Muscle of leg (tissue), 16 donors: ENCODE measurements at places on chromosomes 1 and 21.

GRCh38 chr1:73998348-73998959 lies 199.5 kb downstream of the LRRIQ3 start:
- peak; percentile 83 for DNase-seq

DNA sequence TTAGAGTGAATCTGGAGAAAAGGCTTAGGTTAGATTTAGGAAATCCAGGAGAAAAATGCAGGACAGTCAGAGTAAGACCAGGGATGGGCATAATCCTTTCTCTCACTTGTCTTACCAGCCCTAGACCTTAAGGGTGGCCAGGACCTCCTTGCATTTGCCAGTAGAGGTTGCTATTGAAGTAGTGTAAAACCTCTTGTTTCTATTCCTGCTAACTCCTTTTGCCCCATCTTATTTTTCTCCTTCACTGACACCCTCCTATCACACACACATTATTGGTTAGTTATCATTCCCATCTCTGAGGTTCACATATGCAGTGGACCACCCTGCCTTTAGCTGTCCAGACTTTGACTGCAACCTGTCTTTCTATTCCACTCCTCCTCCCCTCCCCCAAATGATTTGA lies 75.0 kb upstream of the MACF1 start:
- no peak for DNase-seq

DNA sequence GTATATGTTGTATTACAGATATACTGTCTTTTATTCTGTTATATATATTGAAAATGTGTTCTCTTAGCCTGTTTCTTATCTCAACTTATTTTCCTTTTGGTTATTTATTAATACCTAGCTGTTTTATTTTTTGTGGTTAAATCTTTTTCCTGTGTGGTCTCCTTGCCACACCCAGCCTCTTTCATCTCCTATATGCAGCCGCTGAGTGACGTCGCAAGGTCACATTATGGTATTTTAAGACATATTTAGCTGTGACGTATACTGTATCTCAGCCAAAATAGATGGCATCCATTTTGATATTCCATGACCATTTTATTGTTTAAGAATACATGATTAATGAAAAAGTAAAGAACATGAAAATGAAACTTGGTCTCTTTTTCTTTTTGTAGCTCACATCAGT lies 29.1 kb downstream of the CENPF start:
- DNase-seq: no peak

DNA sequence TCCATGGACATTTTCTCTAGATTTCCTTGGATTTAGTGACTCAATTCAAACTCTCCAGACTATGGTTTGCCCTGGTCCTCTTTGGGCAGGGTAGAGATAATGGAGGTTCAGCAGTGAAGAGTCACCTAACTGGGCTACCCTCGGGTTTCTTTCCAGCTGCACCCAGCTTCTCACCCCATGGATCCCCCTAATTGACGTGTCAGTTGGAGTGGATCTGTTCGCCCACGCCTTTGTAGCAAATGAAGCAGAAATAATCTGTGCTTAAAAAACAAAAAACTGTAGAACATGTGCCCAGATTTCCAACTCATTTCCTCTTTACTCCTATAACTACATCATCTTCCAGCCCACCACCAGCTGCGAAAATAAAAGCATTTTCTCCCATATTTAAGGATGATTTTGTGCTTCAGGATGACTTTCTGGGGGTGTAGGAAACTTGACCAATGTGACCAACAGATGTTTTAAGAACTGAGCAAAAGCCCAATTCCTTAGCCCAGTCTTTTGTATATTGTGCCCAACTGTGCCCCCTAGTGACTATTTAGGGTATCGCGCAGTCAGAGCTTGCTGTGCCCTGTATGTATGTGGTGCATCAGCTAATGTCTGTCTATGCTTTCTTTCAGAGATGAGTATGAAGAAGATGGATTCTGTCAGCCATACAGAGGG lies 66.5 kb upstream of the UBE2U start:
- DNase-seq: peak; percentile 94

DNA sequence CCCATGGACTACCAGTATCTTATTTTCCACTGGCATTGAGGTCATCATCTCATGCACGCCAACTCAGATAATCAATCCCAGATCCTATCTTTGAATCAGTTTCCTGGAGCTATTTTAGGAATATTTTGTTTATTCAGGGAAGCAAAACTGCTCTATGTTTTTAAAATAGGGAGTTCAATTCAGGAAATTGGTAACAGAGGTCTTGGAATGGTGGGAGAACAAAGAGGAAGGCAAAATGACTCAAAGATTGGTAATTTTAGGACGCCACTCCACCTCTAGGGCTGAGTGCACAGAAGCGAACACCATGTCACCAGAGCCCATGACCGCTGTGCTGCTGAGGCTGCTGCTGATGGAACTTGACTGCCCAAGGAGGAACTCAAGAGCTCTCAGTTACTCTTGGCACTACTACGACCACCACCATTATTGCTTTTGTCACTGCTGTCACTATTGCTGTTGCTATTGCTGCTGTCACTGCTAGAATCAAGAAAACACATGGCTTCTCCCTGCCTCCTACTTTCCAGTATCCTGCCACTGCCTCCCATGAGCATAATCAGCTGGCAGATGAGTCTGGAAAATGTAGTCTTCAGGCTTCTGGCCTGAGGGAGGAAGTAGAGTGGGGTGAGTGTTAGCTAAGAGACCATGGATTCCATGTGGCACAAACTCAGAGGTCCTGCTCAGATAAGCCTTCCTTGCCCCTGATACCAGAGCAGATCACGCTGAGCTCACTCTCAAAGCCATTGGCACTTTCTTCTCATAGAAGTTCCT lies 71.6 kb upstream of the CNIH3 start:
- DNase-seq: peak; percentile 45

- peak; percentile 41 for DNase-seq
Observed at GRCh38 chr1:206635978-206636345, 626 bp downstream of the DYRK3 start.

GRCh38 chr1:200528858-200529606 lies 91.5 kb downstream of the KIF14 start:
- DNase-seq: peak; percentile 34

- no peak for DNase-seq
Observed at GRCh38 chr1:229139331-229140118, 131.4 kb upstream of the RAB4A start.

DNA sequence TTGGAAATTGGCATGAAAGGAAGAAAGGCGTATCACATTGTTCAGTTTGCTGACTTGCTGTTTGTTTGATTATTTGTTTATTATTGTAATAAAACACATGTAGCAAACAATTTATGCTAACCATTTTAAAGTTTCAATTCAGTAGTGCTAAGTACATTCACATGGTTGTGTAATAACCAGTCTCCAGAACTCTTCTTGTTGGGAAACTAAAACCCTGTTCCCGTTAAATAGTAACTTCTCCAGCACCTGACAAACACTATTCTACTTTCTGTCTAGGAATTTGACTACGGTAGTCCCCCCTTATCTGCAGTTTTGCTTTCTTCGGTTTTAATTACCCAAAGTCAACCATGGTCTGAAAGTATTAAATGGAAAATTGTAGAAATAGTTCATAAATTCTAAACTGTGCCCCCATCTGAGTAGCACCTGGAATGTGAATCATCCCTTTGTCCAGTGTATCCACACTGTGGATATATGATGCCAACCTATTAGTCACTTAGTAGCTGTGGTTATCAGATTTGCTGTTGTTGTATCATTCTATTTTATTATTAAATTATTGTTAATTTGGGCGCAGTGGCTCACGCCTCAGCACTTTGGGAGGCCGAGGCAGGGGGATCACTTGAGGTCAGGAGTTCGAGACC lies 5.5 kb downstream of the MORC3 start:
- DNase-seq: no peak

GRCh38 chr1:29827237-29827750 lies 591.0 kb downstream of the PTPRU start:
- no peak for DNase-seq

DNA sequence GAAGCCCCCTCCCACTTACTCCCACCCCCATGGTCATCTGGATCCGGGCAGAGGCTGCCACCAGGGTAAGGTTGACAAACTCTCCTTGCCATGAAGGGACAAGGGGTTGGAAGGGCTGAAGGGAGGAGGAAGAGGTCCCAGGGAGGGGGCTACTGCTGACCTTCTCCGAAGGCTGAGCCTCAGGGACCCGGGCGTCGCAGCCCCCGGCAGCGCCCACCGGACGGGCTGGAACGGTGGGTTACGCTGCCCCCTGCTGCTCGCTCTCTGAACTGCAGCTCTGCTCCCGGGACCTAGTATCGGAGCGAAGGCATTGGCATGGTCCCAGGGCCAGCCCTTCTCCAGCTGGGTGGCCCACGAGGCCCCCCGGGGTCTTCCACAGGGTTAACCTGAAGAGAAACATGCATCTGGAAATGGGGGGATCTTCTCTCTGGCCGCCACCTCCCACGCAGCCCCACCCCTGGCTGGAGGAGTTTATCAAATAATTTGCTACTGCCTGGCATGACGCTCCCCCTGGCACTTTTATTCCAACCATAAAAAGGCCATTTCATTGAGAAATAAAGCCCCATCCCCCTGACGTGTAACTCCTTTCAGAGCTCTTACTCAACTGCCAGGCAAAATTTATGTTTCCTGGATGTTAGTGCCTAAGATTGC lies 70.4 kb upstream of the TARDBP start:
- DNase-seq: peak; percentile 37

GRCh38 chr1:109149874-109150601 lies 36.1 kb downstream of the ELAPOR1 start:
- DNase-seq: peak; percentile 25

DNA sequence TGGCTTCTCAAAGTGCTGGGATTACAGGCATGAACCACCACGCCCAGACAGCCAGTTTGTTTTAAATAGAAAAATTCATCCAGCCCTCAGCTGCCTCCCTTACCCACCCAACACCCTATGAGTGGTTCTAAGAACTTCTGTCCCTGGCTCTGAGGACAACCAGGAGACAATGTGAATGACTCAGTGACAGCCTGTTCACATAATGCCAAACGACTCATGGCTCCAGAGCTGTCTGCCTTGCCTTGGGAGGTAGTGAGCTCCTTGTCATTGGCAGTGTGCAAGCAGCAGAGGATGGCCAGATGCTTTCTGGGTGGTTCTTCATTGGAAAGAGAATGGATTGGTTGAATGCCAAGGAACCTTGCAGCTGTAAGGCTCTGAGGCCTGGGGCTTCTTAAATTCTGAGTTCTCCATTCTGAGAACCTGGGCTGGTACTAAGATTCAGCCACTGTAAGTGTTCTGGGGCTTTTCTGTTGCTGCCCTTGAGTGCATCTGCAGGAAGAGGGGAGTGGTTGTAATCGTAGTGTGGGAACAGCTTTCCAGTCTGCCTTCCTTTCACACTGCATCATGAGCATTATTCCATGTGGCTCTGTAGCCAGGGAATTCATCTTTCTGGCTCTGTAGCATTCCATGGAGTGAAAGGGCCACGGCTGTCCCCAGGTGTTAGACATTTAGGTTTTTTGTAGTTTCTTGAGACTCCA lies 5.8 kb downstream of the SERINC2 start:
- DNase-seq: no peak

GRCh38 chr1:181021811-181022434 lies 747 bp downstream of the STX6 start:
- peak; percentile 84 for DNase-seq

DNA sequence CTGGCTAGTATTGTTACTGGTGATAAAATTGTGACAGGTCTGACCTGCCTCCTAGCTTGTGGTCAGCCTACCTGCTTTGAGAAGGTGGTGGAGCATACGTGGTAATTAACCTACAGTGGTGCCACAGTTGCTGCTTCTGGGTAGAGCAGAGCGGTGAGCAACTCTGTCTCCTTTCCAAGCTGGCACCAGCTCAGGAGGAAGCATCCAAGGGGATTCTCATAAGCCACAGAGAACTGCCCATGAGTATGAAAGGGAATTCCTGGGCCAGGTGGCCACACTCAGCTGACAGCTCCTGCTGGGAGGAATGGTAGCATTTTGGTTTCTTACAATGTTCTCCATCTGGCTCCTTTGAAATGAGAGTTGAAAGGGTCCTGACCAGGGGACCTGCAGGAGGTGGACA lies 39.4 kb downstream of the ATP2B4 start:
- DNase-seq: no peak

DNA sequence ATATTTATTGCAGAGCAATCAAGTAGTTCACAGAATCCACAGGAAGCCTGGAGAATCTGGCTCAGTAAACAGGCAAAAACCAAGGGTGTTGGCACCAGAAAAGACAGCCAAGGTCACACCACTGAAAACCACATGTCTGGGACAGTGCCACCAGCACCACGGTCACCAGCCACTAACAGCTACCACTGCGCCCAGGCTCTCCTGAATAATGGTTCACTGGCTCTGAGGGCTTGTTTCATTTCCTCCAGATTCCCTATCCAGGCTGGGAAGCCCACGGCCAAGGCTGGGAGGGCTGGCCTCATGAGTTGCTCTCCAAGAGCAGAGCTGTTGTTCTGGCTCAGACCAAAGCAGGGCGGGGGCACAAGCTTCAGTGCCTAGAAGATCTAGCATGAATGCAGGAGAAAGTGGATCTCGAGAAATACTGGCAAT lies 54.5 kb upstream of the PTGFRN start:
- DNase-seq: peak; percentile 91

DNA sequence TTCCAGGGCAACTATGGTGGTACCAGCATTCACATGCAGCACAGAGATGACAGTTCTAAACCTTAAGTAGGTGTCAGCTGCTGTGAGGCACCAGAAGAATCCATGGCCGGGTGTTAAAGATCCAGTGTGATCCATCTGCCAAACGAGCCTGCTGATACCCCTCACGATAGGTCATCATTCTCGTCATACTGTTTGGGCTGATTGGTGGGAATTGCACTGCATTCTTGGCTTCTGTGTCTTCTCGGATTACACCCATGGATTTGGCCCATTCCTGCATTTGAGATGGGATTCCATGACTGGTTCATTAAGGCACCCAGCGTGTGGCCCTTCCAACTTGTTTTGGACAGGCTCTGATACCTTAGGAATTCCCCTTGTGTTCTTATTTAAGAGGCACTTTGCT lies 55.2 kb downstream of the ST6GALNAC3 start:
- no peak for DNase-seq

GRCh38 chr21:33680870-33681269 lies 38.6 kb downstream of the ITSN1 start:
- no peak for DNase-seq

DNA sequence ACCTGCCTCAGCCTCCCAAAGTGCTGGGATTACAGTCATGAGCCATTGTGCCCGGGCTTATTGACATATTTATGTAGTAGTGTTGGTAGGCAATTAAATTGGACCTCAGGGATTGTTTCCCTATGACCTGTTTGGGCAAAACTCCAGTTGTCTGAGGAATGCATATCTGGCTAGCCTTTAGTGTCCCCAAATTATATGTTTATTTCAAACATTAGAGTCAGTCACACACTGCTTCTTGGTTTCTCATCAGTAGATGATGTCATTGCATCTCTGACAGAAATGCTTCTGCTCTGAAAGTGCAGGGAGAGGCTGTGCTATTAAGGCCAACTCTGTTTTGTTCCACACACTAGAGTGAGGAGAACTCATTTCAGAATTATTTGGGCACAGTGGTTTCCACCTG lies 12.5 kb downstream of the PIP5K1A start:
- DNase-seq: no peak

DNA sequence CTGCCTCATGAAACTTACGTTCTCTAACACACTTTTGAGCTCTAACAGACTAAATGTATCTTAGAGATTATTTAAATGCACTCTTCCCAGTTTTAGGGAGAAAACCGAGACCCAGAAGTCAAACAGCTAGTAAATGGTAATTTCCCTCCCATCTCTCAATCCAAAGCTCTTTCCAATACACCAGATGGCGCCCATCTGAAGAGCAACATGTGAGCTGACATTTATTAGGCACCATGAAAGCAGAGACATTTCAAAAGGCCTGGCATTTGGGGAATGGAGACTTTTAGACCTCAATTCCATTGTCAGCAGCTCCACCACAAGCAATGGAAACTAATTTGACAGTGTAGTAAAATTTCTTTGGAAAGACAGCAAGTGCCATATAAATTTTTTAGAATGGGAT lies 191.4 kb downstream of the DAB1 start:
- DNase-seq: no peak

- no peak for DNase-seq
Observed at GRCh38 chr1:72100771-72101170, 181.6 kb downstream of the NEGR1 start.
